ENCODE measurements at places on chromosomes 2 and 18.
A peak's percentile ranks its signal among the peaks of the same experiment; 100 is the strongest.

- DNase-seq: no peak
These were observed 57.3 kb upstream of the TMEM18 start for GRCh38 chr2:734496-734895.

DNA sequence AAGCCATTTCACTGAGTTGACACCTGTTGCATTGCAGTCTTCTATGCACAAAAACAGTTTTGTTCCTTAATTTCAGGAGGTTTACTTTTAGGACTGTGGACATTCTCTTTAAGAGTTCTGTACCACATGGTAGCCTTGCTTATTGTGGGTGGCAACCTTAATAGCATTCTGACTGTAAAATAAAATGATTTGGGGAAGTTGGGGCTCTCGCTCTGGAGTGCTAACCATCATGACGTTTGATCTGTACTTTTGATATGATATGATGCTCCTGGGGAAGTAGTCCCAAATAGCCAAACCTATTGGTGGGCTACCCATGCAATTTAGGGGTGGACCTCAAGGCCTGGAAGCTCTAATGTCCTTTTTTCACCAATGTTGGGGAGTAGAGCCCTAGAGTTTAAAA lies 3.4 kb downstream of the CTLA4 start:
- DNase-seq: no peak

DNA sequence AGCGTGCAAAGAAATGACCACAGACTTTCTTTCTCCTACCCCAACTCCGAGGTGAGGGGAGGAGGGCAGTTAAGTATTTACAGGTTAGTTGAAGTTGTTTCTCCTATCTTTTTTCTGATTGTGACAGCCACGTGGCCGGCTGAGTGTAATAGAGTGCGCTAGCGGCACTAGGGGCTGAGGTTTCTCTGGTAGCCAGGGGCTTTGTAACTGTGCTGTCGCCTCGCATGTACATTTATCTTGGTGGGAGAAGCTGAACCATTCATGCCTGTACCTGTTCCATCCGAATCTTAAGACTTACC lies 214.1 kb upstream of the STON1 start:
- no peak for DNase-seq

DNA sequence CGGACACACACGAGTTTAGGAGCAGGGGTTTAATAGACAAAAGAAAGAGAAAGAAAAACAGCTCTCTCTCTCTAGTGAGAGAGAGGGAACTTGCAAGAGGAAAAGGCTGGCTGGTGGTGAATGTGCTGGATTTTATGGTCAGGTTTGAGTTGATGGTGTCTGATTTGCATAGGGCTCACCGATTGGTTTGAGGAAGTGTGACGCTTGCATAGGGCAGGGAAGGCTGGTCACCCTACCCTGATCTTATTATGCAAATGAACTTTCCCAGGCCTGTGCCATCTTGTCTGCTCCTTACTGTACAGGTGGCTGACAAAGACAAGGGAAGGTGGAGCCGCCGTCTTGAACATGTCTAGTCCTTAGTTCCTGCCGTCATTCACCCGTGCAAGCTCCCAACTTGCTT lies 408.9 kb downstream of the RIT2 start:
- peak; percentile 98 for DNase-seq

- no peak for DNase-seq
These were observed 20.3 kb downstream of the SLC8A1 start for GRCh38 chr2:40431600-40431955.

- DNase-seq: no peak
These were observed 263.7 kb upstream of the REV1 start for GRCh38 chr2:99753505-99753904.

DNA sequence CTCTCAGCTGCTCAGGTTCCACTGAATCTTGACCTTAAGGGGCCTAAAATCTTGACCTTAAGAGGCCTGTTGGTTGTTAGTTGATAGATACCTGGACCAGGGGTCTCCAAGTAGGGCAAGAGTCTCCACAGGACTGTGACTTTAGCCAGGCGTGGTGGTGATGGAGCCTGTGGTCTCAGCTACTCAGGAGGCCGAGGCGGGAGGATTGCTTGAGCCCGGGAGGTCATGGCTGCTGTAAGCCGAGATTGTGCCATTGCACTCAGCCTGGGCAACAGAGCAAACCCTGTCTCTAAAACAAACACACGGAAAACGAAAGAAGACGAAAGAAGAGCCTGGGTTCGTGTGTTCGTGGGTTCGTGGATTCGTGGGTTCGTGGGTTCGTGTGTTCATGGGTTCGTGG lies 120.2 kb upstream of the CTDP1 start:
- no peak for DNase-seq

DNA sequence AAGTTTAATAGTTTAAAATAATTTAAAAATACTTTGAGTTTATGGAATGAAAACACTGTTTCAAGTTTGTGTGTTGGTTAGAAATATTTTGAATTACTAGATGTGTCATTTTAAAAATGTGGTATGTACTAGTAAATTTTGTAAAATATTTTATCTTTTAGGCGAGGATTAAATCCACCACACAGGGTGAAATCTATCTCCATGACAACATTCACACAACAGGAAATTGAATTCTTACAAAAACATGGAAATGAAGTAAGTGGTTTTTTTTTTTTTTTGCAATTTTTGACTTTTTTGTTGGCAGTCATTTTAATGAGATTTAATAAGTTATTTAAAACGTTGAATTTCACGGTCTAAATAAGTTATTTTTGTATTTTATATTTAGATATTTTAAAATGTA lies 19.4 kb downstream of the AGFG1 start:
- no peak for DNase-seq

DNA sequence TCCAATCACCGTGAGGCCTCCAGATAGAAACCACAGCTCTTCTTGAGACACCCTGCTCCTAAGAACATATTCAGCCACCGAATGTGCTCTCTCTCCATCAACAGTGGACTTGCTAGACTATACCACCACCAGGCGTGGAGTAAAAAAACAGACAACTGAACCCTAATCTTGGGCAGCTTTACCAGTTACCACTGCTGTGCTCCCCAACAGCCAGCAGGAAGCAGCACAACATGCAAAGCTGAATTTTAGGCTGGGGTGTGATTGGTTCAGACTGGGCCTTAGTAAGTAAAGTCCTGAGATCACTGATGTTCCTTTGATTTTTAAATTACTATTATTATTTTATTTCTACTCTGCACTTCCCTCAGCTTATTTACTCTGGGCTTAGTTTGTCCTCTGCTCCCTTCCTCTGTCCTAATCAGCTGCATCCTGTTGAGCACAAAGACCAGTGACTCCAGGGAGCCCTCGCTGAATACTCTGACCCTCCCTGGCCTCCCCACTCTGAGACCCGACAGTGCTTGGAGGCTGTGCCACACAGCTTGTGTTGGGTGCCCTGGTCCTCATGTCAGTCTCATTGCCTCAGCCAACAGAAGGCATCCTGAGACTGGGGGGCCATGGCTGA lies 21.9 kb downstream of the MRPL35 start:
- DNase-seq: no peak

- no peak for DNase-seq
These were observed 30.7 kb downstream of the KCNE4 start for GRCh38 chr2:223082706-223083105.

- DNase-seq: no peak
These were observed 88.0 kb downstream of the ACTR3 start for GRCh38 chr2:113977660-113978523.

GRCh38 chr2:134271758-134272157 lies 17.9 kb downstream of the MGAT5 start:
- no peak for DNase-seq

DNA sequence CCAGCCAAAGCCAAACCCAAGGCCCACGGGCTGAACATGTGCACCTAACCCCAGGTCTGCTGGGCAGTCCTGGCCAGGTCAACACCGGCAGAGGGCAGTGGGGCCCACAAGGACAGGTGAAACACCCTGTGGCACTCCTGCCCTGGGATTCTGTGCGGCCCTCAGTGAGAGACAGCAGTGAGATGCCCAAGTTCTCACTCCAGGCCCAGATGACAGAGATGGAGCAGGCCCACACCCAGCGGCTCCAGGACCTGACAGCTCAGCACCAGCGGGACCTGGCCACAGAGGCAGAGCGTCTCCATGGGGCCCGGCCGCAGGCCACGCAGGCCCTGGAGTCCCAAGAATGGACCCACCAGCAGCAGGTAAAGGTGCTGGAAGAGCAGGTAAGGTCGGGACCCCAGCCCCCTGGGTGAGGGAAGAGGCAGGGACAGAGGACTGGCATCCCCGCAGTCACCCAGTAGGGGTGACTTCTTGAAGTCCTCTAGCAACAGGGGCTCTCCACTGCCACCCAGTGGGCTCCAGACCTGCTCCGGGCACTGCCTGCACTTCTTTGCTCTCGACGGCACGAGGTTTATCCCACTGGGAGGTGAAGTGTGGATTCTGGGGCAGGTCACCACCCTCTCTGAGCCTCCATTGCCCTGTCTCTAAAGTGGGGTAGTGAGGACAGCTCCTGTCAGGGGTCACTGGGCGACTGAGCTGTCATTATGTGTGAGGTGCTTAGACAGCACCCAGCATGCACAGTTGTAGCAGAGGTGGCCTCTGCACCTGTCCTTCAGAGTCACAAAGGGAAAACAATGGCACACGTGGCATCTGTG lies 8.8 kb upstream of the SNED1 start:
- DNase-seq: no peak

DNA sequence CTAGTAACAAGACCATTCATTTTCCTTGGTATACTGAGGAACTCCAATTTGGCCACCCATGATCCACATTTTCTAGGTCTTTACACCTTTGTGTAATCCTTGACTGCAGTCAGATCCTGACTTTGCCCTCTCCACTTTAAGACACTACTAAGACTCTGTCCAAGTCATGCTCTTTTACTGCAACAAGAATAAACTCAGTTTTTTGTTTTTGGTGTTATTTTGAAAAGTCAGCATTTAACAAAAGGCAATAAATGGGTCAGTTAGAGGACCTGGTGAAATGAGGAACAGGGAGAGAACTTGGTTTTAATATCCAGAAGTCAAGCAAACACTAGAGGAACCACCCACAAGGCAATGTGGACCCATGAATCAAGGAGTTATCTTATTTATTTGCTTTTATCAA lies 252.2 kb upstream of the RBBP8 start:
- no peak for DNase-seq

- DNase-seq: no peak
These were observed 177.9 kb downstream of the FAM124B start for GRCh38 chr2:224223851-224224555.

GRCh38 chr2:209391776-209392401 lies 32.0 kb upstream of the MAP2 start:
- peak; percentile 71 for DNase-seq

GRCh38 chr2:99624677-99625076 lies 134.9 kb upstream of the REV1 start:
- no peak for DNase-seq

GRCh38 chr2:43751476-43751990 lies 22.3 kb upstream of the DYNC2LI1 start:
- DNase-seq: no peak

DNA sequence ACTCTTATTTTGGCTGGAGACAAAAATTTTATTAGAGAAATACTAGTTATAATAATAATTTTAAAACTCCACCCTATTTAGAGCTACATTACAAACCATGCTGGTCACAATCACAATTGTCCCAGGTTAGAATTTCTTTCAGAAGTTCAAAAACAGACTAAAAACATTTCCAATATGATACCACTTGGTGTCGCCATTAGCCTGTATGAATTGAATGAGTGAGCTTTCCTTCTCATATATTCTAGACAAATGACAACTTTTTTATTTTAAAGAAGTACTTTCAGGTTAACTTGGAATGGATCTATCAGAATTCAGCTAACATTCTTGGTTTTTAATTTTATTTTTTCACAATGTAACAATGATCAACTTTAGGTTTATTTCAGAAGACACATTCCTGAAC lies 48.0 kb downstream of the SERPINB8 start:
- DNase-seq: peak; percentile 4

DNA sequence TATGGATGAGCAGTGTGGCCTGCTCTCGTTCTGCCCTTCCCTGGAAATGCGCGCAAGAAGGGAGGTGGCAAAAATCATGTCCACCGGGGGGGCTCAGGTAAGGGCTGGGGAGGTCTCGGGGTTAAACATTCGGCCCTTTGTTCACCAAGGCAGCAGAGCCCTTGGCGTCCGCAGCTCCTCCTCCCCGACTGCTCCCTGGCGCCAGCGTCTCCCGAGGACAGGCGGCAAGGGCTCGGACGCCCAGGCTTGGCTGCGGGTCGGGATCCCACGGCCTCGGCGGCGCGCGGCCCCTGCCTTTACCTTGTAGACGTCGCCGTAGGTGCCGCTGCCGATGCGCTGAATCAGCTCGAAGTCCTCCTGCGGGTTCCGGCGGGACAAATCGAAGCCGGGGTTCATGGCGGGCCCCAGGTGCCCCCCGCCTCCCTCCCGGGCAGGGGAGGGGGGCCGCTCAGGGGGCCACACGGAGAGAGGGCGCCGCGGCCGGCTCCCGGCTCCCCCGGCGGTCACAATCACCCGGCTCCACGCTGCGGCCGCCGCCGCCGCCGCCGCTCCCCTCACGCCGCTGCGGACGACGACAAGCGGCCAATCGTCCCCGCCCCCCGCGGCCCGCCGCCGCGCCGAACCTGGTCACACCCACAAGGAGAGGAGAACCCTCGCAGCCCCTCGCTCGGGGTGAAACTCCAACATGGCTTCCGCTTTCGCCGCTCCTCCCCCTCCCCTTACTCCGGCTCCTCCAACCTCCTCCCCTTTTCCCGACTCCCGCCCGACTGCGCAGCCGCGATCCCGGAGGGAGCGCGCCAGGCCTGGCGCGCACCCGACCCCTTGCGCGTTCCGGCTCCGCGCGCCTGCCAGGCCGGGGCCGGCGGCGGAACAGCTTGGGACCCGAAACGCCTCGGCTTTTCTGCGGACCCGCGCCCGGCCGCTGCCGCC lies at the start of gene MAP4K3:
MAP4K3 (minus strand) TSS at position 694 of the 930 bp plus-strand sequence; CDS start at position 396, 298 bp downstream.
- peak; percentile 65 for DNase-seq

GRCh38 chr2:189276277-189276676 lies 96.7 kb upstream of the COL5A2 start:
- DNase-seq: no peak

- DNase-seq: no peak
These were observed 34.8 kb downstream of the MYO3B start for GRCh38 chr2:170212625-170213280.

DNA sequence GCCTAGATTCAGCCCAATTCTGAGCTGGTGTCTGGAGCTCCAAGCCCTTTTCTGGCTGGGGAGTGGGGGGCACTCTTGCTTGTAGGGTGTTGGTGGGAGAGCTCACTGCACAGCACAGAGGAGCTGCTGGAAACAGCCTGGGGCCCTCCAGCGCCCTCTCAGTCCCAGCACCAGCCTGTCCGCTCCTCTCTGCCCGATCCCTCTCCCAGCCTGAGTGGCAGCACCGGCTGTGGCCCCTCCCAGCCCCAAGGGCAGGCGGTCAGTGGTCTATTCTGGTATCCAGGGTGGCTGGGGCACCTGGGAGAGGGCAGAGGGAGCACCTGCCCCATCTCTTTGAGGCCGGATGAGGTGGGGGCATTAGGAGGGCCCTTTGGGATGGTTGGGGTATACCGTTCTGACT lies 13.2 kb upstream of the DES start:
- DNase-seq: no peak

GRCh38 chr2:203002054-203002821 lies 12.4 kb upstream of the NBEAL1 start:
- no peak for DNase-seq

GRCh38 chr2:235727174-235727573 lies 233.3 kb downstream of the AGAP1 start:
- no peak for DNase-seq
